GM04504 (cell line): ENCODE measurements at places on chromosomes 16 and 17.
A peak's percentile ranks its signal among the peaks of the same experiment; 100 is the strongest.

- no peak for DNase-seq
Observed at GRCh38 chr16:79163691-79164387, 436.7 kb downstream of the MAF start.

- no peak for DNase-seq
Observed at GRCh38 chr16:8928467-8928957, 35.2 kb downstream of the USP7 start.

DNA sequence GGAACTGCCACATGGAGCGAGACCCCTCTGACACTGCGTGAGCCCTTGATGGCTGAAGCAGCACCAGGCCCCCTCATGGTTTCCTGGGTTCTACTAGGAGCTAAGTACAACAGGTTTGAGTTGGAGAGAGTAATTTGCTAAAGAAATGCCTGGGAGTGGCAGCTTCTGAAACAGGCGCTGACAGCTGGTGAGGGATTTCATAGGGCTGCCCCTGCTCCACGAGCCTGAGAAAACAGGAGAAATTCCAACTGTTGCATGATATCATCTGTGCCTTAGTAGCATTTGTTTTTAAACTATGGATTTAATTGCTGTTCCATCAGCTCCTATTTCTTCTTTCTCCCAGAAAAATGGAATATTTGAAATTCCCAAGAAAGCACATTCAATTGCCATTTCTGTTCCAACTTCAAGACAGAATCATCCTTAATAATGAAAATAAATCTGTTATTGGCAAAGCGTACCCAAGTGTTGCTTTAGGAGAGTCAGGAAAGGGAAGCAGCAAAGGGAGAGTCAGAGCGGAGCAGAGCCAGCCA, 78.8 kb upstream of the ANKFN1 start:
- DNase-seq, result no peak

- no peak for DNase-seq
Observed at GRCh38 chr17:40596261-40596919, 31.1 kb upstream of the CCR7 start.

- DNase-seq, result no peak
Observed at GRCh38 chr17:2057760-2058585, 3.1 kb downstream of the HIC1 start.

- no peak for DNase-seq
Observed at GRCh38 chr17:32520104-32520701, 33.4 kb downstream of the CDK5R1 start.

- no peak for DNase-seq
Observed at GRCh38 chr16:50837324-50837723, 95.4 kb downstream of the CYLD start.

DNA sequence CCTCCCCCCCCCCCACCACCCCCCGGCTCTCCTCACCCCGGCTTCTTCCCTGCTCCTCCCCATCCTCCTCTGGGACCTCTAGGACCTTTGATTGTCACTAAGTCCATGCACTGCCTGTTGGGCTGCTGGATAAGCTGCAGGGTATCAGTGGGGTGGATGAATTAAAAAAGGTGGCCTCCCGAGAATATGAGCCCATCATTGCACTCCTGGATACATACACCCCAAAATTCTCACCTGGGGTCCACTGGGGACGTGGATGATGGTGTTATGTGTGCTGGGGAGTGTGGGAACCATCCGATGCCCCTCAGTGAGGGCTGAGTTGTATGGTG, 88.8 kb downstream of the IRF8 start:
- no peak for DNase-seq

DNA sequence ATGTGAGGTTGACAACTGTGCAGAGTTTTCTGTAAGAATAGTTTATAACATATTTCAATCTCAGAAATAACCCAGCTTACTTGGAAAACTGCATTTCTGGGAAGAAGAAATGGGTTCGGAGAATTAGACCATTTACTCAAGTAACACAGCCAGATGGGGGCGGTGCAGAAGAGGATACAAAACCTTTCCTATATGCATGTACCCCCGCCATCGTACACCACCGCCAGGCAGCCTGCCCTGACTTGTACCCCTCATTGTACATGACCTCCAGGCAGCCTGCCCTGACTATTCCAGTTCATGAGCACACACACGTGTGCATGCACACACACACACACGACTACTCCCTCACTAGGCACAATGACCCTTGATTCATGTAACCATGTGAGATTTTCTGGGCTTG, 154.0 kb downstream of the C16orf78 start:
- DNase-seq, result no peak

DNA sequence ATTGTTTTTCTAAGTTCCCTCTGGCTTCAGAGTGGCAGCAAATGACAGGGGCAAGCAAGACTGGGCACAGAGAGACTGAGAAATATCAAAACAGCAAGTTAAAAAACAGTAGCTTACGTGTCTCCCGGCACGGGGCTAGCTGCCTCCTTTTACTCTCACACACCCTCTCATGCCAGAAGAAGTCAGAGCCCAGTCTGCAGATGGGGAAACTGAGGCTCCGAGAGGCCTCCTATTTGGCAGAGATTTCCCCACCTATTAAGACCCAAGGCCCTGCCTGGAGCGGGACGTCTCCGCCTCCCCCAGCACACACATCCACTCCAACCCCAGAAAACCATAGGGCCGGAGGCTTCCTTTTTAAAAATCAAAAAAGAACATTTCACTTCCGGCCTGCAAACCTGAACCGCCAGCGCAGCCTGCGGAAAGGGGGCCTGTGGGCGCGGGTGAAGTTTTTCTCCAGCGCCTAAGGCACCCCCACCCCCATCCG, 832 bp downstream of the CARHSP1 start:
- DNase-seq, result no peak

GRCh38 chr17:74362810-74363498, 1.3 kb upstream of the BTBD17 start:
- DNase-seq, result no peak

- no peak for DNase-seq
Observed at GRCh38 chr17:1331708-1332107, 52.2 kb downstream of the TRARG1 start.

DNA sequence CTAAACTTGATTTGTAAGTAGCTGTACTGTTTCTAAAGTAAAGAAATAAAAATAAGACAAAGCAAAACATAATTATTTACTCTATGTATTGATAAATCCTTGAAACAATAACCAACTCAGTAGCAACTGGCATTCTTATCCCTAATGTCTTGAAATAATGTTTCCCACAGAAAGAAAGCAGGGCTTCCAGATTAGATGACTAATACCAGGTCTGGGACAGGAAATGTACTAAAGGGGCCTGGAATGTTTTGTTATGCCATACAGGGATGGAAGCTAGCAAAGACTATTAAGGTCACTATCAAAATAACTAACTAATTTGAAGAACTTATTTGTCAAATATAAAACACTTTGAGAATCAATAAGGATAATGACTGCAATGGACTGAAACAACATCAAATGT, 82.1 kb downstream of the CFDP1 start:
- peak; percentile 44 for DNase-seq

GRCh38 chr17:51188271-51188833, 22.1 kb downstream of the NME2 start:
- DNase-seq, result no peak

DNA sequence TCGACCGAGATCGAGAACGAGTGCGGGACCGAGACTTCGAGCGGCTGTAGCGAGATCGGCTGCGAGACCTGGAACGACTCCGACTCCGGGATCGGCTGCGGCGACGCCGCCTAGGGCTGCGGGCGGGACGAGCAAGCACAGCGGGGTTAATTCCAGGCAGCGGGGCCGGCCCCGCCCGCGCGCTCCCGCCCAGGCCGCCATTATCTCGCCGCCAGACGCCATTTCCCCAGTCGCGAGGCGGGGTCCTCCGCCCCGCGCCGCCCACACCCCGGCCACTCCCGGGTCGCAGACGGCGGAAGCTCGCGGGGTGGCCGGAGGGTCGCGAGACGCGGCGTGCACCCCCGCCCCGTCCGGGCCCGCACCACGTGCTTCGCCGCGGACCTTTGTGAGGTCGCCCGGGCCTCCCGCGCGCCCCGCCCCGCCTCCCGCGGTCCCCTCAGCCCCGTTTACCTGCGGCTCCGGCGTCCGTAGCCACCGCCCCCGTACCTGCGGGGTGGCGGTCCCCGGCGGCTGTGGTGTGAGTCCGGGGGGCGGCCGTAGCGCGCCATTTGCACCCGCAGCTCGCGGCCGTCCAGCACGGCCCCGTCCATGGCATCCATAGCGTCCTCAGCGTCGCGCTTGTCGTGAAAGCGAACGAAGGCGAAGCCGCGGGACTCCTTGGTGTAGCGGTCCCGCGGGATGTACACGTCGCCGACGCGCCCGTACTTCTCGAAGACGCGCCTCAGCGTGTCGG, 616 bp downstream of the SRSF2 start:
- DNase-seq, result no peak

DNA sequence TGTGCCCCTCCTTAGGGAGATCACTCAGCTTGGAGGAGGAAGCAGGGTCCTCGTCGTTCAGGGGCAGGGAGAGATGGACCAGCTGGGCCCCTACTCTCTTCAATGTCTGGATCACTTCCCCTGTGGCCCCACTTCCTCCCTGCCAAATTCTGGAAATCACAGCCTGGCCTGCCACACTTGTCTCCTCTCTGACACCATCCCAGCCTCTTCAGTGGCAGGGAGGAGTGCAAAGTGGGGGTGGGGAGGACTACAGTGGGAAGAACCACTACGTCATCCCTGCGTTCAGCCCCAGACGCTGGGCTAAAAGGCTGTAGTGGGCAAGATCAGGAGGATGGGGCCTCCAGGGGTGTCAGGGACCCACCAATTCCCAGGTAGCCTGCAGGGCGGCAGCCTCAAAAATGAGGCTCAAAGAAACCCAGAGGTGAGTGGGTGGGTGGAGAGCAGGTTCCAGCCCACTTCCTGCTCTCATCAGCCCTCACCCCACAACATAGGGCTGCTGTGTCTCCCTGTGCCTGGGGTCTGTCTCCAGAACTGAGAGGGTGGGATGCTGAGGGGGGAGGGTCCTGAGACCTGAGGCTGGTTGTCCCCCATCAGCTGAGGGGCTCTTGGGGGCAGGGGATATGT, 25.0 kb upstream of the TAC4 start:
- DNase-seq, result no peak

DNA sequence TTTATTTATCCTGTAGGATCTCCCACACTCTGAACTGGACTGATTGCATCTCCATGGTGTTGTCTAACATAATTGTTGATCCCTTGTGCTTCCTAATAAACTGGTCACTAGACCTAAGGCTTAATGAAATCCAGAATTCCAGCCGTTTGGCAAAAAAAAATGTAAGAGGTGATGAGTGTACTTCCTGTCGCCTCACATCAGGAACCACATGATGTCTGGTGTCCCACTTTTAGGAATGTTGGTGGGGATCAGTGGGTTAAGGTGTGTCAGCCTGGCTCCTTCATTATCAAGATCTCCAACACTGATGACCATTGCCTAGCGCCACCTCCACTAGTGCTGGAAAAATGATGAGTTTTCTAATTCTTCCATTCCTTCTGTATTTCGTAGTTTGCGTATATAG, 18.6 kb upstream of the LONP2 start:
- DNase-seq, result no peak

- peak; percentile 76 for DNase-seq
Observed at GRCh38 chr16:22638393-22639206, 127.9 kb downstream of the NPIPB5 start.

- DNase-seq, result no peak
Observed at GRCh38 chr16:57821149-57821971, 19.1 kb upstream of the KIFC3 start.

- DNase-seq, result no peak
Observed at GRCh38 chr17:80762076-80762475, 217.4 kb downstream of the RPTOR start.

- DNase-seq, result no peak
Observed at GRCh38 chr16:55042556-55043432, 112.1 kb downstream of the IRX5 start.

DNA sequence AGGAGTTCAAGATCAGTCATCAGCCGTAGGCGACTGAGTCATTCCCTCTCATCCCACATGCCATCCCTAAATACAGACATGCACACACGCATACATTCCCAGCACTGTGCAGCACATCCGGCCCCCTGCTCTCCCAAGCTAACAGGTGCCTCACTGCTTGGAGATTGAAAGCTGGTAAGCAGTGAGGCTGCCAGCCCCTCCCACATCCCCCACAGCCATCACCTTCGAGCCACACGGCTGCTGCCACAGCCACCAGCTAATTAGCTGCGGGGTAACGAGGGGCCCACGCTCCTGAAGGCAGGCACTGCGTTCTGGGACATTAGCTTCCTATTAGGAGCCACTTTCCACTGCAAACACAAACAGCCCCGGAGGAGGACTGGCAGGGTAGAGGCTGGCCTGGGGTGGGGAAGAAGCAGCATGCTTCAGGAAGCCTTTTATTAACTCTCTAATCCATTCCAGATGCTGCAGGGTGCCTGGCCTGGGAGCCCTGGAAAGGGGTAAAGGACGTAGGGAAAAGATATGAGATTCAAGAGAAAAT, 179.6 kb downstream of the CCT6B start:
- DNase-seq, result no peak

GRCh38 chr16:30478766-30479478, 6.4 kb downstream of the ITGAL start:
- no peak for DNase-seq

DNA sequence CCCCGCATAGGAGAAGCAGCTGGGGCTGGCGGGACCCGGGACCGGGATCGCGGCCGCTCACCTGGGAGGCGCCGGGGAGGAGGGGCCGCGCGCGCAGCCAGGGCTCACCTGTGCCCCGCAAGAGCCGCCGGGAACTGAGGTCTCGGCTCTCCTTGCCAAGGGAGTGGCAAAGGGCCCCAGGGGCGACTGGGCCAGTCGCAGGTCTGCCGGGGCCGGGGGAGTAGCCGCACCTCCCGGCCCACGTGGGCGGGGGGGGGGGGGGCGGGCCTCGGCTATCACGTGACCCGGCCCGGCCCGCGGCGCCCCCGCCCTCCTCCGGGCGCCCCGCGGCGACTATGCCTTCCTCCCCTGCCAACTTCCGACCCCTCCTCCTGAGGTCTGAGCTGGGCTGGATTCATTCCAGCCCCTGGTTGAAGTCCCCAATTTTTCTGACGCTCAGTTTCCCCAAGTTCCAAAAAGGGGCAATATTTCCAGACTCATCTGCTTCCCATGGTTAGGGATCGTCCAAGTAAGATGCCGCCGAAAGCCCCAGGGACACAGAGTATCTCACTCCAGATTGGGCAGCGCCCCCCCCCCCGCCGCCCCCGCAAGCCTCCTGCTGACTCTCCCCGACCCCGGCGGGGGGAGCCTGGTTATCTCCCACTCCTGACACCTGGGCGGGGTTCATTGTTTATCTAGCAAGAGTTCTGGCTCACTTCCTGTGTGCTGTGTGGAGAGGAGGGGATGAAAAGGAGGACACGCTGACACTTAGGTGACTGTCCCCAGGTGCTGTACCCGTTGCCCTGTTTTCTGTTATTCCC, at the start of gene TMC6:
TSS of gene TMC6 (minus strand) at position 205 of the 800 bp plus-strand sequence. CDS start 1,923 bp downstream, outside the sequence.
- DNase-seq, result no peak

- DNase-seq, result no peak
Observed at GRCh38 chr17:68347380-68347779, 56.1 kb downstream of the ARSG start.
